ENCODE measurements at places on chromosomes 7 and 10.

GRCh38 chr7:12119620-12120303 lies 91.3 kb upstream of the TMEM106B start:
- no peak for DNase-seq

DNA sequence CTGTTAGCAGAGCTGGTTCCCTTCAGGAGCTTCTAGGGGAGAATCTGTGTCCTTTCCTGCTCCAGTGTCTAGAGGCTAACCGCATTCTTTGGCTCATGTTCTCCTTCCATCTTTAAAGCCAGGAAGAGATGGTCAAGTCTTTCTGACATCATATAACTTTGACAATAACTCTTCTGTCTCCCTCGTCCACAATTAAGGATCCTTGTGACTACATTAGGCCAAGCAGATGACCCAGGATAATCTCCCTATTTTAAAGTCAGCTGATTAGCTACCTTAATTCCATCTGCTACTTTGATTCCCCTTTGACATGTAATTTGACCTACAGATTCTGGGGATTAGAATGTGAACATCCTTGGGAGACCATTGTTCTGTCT lies 28.1 kb upstream of the SLC26A4 start:
- DNase-seq = no peak

GRCh38 chr7:50226145-50226544 lies 78.4 kb upstream of the IKZF1 start:
- DNase-seq = no peak

- no peak for DNase-seq
Measured at GRCh38 chr10:131083915-131084790, 227.4 kb downstream of the TCERG1L start.

DNA sequence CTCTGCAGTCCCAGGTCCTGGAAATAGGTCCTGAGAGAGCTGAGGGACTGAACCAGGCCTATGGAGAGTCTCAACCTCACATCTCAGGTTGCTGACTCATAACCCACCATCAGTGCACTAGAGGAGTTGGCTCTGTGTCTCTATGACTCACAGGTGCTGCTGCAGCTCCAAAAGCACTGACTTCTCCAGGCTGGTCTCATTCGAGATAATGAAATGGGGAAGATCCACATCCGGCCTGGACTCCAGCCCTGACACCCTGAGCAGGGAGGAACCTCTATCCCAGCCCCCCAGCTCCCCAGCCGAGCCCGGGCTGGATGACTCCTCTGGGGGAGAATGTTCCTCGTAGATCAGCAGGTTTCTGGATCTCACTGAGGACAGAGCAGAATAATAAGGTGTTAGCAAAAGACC lies 35.5 kb upstream of the DGKI start:
- DNase-seq = peak; percentile 99

Data from GM04504 (cell line).